NCI-H1092 (cell line): ENCODE measurements at places on chromosomes 12 and 14.

GRCh38 chr14:68219407-68219806 is 399.8 kb downstream of the RAD51B start:
- DNase-seq = no peak

DNA sequence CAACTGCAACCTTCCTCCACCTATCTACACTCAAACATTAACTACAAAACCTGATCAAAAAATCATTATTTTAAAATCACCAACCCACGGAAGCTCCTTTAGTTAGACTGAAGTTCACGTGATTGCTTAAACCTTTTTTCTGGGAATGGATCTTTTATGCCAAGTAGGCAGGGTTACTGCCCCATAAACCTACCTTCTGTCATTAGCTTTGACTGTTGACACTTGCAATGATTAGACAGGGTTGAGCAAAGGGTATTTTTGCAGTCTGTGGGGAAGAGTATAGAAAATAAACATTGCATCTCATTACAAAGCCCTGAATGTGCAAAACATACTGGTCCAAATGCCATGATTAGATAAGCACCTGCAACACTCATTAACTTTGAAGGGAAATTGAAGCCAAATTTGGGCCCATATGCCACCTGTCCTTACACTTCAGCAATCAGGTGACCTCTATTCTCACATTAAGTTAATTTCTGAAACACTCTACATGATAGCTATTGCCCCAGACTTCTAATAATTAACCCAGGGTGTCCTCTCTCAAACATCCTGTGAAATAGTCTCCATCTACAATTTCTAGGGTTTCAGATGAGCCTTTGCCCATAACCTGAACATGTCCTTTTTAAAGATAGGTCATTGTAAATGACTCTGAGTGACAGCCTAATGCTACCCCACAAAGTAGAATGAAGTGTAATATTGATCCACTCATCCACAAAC is 156.0 kb upstream of the PLEKHG7 start:
- DNase-seq = no peak

GRCh38 chr12:94649349-94650142 is 811 bp downstream of the TMCC3 start:
- DNase-seq = no peak

- DNase-seq = no peak
Observed at GRCh38 chr12:124045671-124046455, 72.8 kb downstream of the ZNF664 start.

DNA sequence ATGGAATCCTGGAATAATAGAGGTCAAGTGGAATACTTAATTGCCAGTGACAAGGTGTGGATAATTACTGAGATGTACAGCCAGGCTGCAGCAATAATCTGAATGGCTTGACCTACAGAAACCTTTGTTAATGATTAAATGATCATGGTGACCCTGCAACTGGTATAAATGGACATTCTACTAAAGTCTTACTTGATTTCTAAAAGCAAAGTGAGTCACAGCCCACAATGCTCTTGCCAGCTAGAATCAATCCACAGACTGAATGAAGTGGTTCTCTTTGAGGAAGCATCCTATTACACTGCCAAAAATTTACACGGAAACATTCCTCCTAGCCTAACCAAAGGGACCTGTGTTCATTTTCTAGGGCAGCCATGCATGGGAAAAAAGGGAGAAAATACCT is 518.5 kb downstream of the SOX5 start:
- no peak for DNase-seq

DNA sequence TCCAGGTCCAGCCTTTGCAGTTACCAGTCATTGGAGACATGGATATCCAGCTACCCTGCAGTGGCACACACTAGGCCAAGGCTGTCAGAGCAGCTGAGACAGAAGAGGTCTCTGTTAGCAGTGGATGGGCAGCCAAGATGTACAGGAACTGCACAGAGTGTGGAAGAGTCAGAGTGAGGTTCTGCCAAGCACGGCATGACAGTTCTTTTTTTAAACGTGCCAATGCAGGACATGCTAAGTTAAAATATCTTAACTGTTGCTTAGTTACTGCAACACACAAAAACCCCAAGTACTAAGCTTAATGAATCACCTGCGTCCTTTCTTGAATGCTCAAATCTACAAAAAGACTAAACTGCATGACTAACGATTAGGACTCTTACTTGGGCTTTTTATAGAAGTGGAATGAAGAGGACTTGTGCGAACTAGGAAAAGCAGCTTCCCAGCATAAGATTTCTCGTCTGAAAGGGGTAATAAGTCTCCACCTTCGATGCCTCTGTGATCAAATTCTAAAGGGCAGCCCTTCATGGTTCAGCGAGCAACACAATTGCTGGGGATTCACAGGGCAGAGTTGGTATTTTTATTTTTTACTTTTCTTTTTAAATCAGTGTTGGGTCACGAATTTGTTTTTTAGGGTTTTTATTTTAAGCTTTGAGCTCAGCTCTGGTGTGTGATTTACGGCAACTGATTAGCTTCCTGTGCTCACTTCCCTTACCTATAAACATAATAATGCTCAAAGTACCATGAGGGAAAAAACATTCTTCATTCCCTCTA is 20.6 kb downstream of the MAPK1IP1L start:
- no peak for DNase-seq
